ENCODE measurements at places on chromosomes 1 and 21.
A peak's percentile ranks its signal among the peaks of the same experiment; 100 is the strongest.

- DNase-seq: peak; percentile 21
Measured at GRCh38 chr1:231039161-231040018, 664 bp downstream of the FAM89A start.

DNA sequence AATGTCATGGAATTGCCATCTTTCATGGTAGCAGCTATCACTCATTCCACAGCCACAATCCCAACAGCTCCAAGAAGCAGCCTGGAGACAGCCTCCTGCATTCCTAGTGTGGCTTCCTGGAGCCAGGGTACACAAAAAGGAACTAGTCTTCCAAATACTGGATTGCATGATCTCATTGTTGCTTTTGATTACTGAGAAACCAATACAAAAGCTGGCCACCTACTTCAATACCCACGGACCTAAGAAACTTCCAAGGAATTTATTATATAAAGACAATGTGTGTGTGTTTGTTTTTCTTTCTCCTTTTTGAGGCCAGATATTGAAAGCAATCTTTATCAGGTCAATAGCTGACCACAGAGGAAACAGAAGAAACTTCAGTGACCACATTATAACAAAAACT lies 25.6 kb downstream of the CEP170 start:
- no peak for DNase-seq

- no peak for DNase-seq
Measured at GRCh38 chr1:25573591-25573930, 30.2 kb downstream of the LDLRAP1 start.

- DNase-seq: no peak
Measured at GRCh38 chr1:204104331-204105130, 31.6 kb downstream of the SOX13 start.

GRCh38 chr1:13760921-13761320 lies 60.9 kb downstream of the PRDM2 start:
- DNase-seq: no peak

DNA sequence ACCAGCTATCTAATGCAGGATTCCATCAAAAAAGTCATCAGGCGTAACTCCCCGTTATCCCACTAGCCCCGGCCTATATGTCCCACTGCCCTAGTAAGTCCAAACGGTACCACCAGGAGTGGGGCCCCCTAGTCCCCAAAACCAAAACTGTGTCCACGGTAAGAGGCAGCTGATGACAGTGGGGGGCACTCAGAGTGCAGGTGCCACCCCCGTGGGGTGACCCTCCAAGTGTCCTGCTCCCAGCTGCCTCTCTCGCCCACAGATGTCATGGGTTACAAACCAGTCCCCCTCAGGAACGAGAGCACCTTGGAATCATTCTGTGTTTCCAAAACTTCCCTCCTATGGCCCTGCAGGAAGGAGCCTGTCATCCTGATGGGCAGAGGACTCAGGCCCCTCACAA lies 10.9 kb upstream of the AURKAIP1 start:
- DNase-seq: no peak

DNA sequence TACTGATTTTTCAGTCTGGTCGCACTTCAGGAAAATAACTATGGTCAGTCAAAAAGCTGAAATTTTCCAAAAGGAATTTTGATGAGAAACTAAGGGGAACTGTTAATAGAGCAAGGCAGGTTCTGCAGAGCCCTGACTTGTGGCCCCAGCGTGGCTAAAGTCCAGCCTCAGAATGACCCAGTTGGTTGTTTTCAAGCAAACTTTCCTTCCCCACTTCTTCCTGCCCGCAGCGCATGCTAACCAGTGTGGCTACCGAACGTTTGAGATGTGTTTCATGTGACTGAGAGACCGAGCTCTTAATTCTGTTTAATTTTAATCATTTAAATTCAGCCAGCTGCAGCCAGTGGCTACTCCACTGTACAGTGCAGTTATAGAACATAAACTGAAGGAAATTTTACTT lies 6.2 kb upstream of the IL10RB start:
- no peak for DNase-seq

- DNase-seq: no peak
Measured at GRCh38 chr1:203072911-203073310, 12.9 kb downstream of the MYOG start.

GRCh38 chr1:110684491-110684890 lies 9.8 kb upstream of the KCNA3 start:
- no peak for DNase-seq

DNA sequence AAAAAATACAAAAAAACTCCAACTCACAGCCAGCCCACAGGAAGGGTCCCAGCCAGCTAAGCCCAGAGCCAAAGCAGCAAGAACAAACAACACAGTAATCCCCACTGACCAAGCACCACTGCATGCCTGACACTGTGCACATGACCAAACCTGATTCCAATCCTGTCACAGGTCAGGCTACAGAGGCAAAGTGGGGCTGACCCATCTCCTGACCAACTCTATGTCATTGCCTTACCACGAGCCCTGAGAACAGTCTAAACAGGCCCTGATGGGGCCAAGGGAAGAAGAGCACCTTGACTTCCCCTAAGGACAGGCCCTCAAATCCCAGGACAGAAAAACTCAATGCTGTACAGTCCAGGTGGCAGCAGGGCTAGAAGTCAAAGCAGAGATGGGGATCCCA lies 2.4 kb downstream of the LSS start:
- no peak for DNase-seq

- peak; percentile 91 for DNase-seq
Measured at GRCh38 chr1:110292031-110292741, 47.0 kb upstream of the RBM15 start.

GRCh38 chr1:36253161-36253862 lies 29.1 kb downstream of the THRAP3 start:
- no peak for DNase-seq

- DNase-seq: no peak
Measured at GRCh38 chr21:43211760-43212115, 42.9 kb downstream of the CRYAA start.

GRCh38 chr1:207140536-207140935 lies 36.5 kb downstream of the C4BPA start:
- DNase-seq: no peak

DNA sequence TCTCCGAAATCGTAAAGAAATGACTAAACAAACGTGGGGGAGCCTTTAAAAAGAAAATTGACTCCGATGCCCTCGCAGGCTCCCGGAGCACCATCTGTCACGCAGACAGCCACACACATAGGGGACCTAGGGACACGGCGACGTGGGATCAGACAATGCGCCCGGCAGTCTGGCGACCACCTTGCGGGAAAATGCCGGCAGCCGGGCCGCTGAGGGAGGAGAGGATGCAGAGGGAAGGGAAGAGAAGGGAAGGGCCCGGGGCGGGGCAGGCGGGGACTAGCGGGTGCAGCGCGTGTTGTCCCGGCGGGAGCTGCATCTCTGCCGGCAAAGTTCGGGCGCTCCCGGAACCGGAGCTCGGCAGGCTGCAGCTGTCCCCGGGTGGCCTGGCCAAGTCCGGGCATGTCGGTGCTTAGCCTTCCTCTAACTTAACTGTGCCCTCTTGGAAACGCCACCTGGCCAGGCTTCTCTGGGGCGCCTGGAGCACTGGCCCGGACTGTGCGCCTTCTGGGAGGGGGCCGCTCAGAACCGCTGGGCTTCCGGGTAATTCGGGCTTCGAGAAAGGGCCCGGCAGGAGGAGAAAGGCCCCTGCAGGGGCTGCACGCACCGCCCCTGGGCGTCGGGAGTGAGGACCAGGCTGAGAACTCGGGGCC lies 1.8 kb downstream of the NHLH2 start:
- peak; percentile 67 for DNase-seq

DNA sequence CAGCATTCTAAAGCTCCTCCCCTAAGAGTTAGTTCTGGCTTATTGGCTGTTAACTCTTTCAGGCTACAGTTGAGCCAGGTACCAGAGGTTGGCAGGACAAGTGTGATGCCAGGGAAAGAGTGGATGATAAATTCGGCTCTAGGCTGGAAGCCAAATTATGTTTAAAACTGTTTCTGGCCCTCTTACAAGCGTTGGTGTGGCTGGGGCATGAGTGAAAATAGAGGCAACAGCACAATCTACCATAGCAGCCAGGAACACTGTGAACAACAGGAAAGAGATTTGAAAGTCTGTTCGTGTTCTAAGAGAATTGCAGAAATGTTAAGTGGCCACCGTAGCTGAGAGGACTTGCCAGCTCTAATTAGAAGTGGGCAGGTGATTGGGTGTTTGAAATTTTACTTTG lies 84.2 kb downstream of the CDC7 start:
- DNase-seq: no peak

DNA sequence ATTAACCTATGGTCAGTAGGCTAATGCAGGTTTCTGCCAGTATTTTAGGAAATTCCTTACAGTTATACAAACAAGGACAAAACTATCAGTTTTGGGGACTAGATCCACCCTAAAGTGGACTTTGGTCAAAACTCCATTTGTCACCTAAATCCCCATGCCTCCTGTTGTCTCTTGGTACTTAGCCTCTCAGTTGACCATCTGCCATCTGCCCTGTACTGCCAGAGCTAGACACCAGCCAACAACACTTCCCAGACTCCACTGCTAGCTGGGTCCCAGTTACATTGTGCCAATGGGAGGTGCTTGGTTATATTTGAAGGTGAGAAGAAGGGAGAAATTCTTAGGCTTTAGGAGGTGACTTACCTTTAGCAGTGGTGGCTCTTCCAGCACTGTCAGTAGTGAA lies 17.0 kb upstream of the BSDC1 start:
- DNase-seq: no peak

- DNase-seq: no peak
Measured at GRCh38 chr1:67390041-67390887, 39.9 kb downstream of the SERBP1 start.

DNA sequence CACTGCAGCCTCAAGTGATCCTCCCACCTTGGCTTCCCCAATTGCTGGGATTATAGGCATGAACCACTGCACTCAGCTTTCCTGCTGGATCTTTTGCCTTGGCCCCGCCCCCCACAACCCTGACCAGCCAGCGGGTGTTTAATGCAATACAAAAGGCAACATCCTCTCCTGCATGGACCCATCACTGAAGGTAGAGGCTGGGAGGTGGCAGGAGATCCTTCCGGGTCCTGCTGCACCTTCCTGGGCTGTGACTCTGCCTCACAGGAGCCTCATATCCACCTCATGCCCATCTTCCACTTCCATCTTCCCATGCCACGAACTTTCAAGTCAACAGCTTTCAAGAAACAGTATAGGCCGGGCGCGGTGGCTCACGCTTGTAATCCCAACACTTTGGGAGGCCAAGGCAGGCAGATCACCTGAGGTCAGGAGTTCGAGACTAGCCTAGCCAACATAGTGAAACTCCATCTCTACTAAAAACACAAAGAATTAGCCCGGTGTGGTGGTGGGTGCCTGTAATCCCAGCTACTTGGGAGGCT lies 11.7 kb upstream of the WNT9A start:
- no peak for DNase-seq

- no peak for DNase-seq
Measured at GRCh38 chr1:109470245-109470644, 3.9 kb downstream of the SYPL2 start.

- no peak for DNase-seq
Measured at GRCh38 chr1:66699213-66699612, 53.0 kb upstream of the DYNLT5 start.

- DNase-seq: no peak
Measured at GRCh38 chr1:220367833-220368232, 95.6 kb upstream of the RAB3GAP2 start.

DNA sequence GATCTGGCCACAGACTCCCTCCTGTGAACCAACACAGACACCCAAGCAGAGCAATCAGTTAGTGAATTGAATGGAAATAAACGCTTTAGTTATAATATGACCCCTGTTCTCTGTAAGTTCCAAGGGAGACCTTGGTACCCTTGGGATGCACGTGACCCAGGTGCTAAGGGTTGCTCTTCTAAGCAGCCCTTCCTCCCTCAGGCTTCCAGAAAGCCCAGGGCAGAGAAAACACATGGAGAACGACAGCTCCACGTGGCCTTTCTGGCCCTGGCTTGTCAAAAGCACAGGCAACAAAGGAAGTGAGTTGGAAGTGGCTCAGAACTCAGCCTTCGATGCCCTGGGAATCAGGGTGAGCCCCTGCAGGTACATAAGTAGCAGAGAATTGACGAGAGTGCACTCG lies 57.4 kb downstream of the LACTBL1 start:
- no peak for DNase-seq

DNA sequence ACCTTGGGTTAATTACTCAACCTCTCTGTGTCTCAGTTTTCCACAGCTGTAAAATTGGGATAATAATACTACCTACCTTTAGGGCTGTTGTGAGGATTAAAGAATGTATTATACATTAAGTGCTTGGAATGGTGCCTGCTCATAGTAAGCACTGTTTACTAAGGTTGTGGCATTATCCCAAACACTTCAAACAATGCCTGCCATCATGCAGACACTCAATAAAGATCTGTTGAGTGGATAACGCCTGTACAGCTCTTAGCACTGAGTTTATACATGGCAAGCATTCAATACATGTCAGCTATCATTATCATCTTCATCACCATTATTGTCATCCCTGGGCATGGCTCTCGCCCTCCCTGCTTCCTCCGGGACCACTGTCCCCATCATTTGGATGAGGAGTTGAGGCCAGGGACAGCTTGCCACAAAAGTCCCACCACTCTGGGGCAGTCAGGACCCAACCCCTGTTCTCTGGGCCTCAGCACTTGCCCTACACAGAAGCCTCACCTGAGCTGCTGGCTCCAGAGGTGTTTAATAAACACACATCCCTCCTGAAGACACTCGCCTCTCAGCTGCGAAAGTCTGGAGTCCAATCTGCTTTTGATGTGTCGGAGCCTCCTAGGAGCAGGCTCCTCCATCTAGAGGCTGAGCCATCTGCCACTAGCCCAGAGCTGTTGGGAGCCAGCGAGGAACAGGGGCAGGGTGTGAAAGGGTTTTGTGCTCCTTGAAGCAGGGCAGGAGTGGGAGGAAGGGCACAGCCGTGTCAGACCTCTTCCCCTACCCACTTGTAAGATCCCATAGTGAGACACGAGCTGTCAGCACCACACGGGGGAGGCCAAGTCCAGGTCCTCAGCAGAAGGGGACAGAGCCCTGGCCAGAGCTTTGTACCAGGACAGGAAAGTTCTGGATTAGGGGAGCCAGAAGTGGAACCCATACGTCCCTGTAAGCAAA lies 80.9 kb upstream of the ZC3H12A start:
- DNase-seq: peak; percentile 99

GRCh38 chr21:36994501-36995158 lies 11.9 kb upstream of the RIPPLY3 start:
- no peak for DNase-seq

GRCh38 chr1:213296558-213296957 lies 245.5 kb downstream of the RPS6KC1 start:
- DNase-seq: no peak

GRCh38 chr1:163875200-163875926 lies 553.6 kb downstream of the NUF2 start:
- no peak for DNase-seq

DNA sequence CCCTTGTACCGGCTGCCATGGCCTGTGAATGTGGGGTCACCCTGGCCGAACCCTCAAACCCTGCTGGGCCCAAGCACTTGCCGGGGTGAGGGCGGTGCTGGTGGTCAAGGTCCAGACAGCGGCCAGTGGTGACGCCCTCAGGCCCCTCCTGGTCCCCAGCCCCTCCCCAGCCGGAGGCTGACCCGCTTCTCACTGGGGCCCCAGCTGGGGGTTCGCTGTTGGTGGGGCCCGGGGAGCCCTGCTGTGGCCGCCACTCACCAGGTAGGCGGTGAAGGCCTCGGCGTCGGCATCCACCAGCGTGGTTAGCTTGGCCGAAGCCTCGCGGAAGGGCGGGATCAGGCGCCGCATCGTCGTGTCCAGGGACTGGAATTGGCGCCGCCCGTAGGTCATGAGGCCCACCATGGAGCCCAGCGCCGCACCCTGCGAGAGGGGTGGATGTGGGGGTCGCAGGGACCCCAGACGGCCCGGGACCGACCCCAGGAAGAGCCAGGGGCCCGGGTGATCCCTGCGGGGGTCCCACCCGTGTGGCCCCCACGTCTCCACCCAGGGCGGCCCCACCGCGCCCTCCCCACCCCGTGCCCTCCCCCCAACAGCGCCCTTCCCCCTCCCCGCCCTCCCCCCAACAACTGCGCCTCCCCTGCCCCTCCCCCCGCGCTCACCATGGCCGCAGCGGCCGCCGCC lies 10.1 kb downstream of the FTCD start:
- DNase-seq: no peak
